ENCODE measurements at places on chromosomes 6 and 20.
A peak's percentile ranks its signal among the peaks of the same experiment; 100 is the strongest.

DNA sequence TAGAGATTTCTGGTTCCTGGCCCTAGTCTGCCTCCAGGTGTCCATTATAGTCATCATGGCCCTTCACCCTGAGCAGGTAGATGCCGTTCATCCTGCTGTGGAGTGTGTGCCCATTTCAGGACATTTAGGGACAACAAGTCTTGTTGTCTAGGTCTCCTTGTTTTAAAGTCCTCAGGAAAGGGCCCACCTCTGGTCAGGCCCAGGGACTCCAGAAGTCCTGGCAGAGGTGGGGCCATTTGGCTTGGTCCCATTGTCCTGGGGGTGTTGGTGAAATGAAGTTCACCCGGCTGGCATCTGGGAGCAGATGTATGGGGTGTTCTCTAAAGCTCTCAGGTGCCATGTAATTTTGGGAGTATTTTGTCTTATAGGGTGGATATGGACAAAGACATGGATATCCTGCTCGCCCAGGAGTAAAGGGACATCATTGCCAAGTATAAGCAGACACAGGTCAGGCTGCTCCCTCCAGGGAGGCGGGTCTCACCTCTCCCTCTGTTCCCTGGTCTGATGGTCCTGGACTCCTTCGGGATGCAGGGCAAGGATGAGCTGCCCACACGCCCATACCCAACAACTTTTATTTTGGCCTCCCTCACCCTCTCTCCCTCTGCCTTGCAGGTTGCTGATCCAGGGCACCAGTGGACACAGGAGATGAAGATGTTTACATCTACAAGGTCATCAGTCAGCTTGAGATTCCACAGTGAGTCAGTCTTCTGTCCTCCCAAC, 31.7 kb upstream of the MAS1L start:
- no peak for DNase-seq

DNA sequence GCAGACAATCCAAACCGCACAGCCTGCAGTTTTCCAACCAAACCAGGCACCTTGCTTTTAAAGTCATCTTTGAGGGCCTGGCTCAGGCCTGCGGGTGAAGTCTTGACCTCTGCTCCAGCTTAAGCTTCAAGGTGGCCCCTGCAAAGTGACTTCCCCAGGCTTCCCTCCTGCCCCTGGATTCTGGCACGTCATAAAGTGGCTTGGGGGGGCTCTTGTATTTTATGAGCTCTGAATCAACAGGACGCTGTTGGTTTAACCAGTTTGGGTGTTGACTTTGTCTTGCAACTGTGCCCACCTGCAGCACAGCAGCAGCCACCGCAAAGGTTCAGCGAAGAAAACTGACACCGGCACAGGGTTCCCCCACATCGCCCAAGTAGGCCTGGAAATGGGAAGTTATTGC, 81.2 kb downstream of the NFATC2 start:
- DNase-seq = no peak

- no peak for DNase-seq
Observed at GRCh38 chr6:111329882-111330633, 153.0 kb downstream of the REV3L start.

GRCh38 chr20:3340443-3340842, 67.0 kb downstream of the DNAAF9 start:
- DNase-seq = peak; percentile 31

- DNase-seq = no peak
Observed at GRCh38 chr6:109927052-109927451, 51.1 kb upstream of the GPR6 start.

Data from midbrain (tissue), 1 donor.